ENCODE measurements at places on chromosomes 6 and 20.

DNA sequence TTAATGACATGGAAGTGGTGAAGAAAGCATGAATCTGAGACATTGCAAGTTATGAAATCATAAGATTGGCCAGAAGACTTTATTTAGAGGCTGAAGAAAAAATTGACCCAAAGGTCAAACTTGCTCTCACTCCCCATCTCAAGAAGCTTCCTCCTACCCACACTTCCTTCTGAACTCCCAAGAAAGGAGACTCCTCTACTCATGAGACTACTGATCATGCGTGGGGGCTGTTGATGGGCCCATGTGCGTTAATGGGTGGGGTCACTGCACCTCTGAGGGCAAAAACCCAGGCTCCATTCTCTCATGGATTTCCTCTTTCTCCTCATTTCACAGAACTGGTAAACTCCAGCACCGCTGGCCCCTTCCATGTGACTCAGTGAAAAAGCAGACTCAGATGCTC lies 470.6 kb upstream of the ARID1B start:
- DNase-seq = no peak

- no peak for DNase-seq
Observed at GRCh38 chr6:35485402-35485877, 11.4 kb downstream of the TEAD3 start.

- DNase-seq = no peak
Observed at GRCh38 chr6:13089296-13089994, 238.9 kb downstream of the TBC1D7 start.

GRCh38 chr6:104940893-104941728 lies 15.8 kb upstream of the LIN28B start:
- no peak for DNase-seq

Data from stimulated activated CD4-positive, alpha-beta T cell treated with anti-CD3 and anti-CD28 coated beads, Interleukin-1b, Interleukin-23, amount 100 ng/mL, for 24 hours (primary cell).